ENCODE measurements at places on chromosomes 4 and X.

DNA sequence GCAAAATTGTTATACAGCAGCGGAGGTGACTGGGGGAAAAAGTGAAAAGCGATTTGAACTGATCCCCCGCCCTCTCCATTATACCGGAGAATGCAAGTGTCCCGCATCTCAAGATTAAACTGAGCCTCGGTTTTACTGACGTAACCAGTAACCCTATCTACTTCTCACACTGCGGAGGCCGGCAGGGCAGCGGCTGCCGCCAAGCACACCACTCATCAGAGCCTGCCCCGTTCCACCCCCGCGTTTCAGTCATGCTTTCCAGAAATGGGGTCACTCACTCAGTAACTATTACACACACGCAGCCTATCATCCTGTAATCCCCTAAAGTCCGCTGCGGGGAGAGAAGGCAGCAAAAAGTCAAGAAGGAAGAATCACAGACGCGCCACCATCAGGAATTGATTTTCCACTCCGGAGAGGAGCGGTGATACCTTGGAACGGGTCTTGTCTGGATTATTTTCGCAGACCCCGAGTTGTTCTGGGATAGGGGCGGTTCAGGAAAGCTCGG lies 1.4 kb downstream of the RPS6KA3 start:
- peak; percentile 37 for DNase-seq

DNA sequence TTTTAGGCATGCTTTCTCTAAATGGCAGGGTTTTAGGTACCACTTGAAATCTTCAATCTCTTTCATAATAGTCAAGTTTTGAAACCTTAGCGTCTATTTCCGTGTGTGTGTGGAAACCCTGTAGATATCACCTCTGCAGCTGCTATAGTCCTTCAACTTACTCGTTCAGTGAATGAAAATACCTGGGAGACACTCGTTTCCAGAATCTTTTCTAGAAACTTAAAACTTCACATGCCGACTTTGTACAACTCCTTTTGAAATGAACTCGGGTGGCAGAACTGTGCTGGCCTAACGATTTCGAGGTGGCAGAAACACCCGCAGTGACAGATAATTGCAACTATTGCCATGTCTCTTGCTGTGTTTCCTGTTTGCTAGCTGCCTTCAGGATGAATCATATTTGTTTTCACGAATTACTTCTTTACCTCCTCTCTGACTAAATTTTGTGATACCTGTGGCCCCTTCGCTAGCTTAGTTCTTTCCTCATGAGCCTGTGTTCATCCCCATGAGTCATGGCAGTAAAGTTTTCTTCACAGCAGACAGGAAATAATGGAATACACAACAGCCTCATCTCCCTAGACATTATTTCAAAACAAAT lies 104.7 kb upstream of the SMIM10 start:
- DNase-seq: no peak

- DNase-seq: no peak
Measured at GRCh38 chrX:22314211-22314610, 41.5 kb downstream of the CBLL2 start.

GRCh38 chr4:139144161-139144859 lies 32.7 kb downstream of the ELF2 start:
- no peak for DNase-seq

GRCh38 chrX:124548571-124548970 lies 202.2 kb downstream of the SH2D1A start:
- DNase-seq: no peak

DNA sequence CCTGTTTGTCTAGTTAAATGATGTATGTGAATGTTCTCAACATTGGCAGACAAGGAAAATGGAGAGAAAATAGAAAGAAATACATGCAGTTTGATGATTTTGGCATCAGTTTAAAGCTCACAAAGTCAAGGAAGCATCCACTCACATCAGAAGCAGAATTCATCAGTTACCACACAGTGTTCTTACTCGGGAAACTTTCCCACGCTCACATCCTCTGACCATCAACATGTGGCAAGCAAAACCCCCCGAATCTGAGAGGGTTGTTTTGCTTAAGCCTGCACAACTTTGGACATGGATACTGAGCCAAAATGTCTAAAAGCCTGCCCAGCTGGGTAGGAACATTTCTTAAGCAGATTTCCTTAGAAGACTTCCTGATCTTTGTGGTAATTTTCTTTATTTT lies 407.6 kb downstream of the ANKRD50 start:
- DNase-seq: no peak

DNA sequence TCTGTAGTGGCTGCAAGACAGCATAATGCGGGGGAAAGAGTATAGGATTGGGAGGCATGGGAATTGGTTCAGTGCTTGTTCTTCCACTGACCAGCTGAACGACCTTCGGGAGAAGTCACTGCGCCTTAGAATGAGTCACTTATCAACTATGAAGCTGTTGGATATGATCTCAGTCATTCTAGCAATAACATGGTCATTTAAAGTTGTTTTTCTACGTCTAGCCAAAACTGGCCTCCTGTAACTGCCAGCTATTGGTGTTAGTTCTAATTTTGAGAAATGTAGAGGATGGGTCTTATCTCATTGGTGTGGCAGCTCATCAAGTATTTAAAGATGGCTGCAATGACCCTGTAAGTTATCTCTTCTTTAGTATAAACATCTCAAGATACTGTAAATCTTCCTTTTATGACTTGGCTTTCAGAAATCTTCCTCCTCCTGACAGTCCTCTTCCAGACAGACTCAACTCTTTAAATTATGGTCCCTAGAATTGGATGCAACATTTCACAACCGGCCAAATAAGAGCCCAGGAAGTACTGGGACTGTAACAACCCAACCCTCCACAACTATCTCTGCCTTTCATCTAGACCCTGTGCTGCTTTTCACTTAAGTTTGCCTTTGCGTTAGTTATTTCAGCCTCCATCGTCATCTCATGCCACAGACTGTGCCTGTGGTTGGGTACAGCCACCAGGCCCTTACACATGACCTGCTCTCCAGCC lies 243.3 kb downstream of the CBR4 start:
- DNase-seq: no peak

Measured in stimulated activated CD8-positive, alpha-beta memory T cell treated with anti-CD3 and anti-CD28 coated beads, Interleukin-7, amount 100 ng/mL, for 1 hour (primary cell).